RWPE2 (cell line): ENCODE measurements at places on chromosomes 4 and X.

GRCh38 chr4:85979276-85979675, 380.6 kb downstream of the MAPK10 start:
- DNase-seq: no peak

GRCh38 chrX:80004458-80004857, 10.1 kb upstream of the TBX22 start:
- DNase-seq: no peak

DNA sequence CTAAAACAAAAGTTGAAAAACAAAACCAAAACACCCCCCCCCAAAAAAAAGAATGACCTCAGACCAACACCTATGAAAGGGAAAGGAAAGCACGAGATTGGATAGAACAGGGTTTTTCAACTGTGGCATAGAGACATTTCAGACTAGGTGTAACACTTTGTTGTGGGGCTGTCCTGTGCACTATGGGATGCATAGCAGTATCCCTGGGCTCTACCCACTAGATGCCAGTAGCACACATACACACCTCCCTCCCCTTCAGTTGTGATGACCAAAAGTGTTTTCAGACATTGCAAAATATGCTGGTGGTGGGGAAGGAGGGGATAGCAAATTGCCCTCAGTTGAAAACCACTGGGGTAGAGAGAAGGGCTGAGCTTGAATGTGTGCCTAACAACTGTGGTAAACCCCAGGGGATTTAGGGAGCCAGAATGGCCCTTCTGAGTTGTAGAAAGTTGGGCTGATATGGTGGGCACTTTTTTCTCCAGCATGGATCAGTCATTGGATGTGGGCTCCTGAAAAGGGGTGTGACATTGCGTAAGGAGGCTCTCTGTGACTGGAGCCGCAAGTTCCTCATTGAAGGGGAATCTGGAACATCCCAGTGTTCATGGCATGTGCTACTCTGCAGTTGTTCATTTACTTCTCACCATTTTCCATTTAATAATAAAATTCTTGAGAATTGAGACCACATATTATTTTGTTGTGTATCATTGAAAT, 8.8 kb upstream of the GEMIN8 start:
- no peak for DNase-seq

DNA sequence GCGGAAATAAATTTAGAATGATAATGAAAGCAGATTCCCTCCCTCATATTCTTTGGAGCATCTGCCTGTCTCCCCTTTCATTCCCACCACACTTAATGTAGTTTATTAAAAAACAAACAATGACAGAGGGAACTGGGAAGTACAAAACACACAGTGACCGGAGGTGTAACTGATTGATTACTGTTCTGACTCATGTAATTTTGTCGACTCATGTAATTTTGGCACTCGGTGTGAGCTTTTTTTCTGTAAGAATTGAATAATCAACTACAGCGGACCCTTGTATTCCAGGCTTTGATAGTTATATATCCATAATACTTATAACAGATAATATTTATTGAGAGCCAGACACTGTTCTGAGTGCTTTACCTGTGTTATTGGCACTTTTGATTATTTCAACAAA, 110.4 kb downstream of the PALLD start:
- DNase-seq: no peak

DNA sequence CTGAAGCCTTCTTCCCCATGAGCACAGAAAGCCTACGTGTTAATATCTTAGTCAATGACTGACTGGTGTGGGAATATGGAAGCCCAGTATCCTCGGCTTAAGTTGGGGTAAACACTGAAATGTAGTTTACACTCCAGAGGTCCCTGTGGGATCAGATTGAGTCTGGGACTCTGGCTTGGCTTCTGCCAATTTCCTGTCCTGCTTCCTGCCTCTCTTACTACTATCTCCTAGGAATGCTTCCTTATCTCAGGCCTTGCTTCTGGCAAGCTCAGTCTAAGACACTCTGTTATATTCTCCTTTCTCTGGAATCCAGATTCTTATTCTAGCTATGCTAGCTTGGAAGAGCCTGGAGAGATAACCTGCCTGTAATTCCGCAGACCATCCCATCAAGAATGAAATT, 174.0 kb upstream of the LDB2 start:
- no peak for DNase-seq

- no peak for DNase-seq
Measured at GRCh38 chrX:78710171-78710570, 37.3 kb upstream of the LPAR4 start.

DNA sequence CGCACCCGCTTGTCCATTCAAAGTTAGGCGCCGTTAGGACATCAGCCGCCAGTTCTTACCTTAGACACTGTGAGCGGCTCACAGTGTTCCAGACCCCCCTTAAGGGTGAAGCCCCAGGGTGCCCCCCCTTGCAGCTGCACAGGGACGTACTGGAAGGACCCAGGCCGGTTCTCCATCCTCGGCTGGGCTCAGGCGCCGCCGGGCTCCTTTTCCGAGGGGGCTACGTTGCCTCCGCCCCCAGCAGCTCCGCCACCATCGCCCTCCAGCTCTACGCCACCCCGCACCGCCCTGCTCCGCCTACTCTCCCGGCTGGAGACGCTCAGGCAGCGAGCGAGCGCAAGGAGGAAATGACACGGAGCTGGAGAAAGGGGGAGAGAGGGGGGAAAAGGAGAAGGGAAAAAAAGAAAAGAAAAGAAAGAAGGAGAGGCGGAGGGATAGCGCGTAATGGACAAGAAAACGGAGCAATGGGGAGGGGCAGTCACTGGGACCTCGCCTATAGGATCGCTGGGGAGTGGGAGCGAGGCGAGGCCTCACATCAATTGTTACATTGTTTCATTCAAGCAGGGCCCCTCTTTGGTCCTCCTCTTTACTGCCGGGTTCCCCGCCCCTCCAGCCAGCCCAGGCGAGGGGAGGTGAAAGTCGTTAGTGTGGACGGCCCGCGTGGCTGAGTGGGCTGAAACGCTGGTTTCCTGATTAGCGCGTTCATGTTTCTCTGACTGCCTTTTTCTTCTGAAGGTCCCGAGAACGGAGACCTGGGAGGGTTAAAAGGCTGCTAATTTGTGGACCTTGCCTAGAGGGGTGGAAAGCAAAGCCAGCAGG, at the start of gene SHROOM4:
Gene SHROOM4 (minus strand): TSS at position 352 of the 819 bp plus-strand sequence. CDS start 176 bp downstream, at position 176.
- no peak for DNase-seq

- no peak for DNase-seq
Measured at GRCh38 chr4:87046121-87046551, 111.3 kb downstream of the AFF1 start.

DNA sequence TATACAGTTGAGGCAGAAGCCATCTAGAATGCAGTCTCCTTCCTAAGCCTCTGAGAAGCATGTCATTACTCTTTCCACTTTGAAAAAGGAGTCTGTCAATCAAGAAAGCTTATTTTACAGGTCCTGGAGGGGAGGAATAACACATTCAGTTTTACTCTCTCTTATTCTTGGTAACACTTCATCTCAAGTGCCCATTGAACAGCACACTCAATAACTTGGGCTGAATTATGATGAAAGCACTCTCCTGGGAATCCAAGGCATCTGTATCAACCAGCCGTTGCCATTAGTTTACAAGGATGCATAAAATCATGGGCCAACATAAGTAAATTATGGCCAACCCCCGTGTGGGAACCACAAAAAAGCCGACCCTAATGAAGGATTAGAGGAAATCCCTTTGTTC, 282.4 kb downstream of the C4orf33 start:
- DNase-seq: no peak

DNA sequence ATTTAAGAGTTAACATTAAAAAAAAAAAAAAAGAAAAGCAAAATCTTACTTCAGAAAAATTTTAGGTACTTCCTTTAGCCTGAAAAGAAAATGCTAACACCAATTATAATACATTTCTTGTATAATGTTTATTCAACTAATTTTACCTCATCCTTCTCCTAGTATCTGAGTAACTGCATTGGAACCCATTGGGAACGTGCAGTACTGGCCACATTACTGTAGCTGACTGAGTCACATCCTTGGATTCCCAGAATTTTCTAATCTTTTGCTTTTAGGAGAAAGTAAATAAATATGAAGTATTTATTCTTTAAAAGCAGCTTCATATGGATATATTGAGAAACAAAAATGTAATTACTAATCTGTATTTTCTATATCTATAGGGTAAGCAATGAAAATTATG, 82.6 kb upstream of the SLITRK2 start:
- DNase-seq: no peak

DNA sequence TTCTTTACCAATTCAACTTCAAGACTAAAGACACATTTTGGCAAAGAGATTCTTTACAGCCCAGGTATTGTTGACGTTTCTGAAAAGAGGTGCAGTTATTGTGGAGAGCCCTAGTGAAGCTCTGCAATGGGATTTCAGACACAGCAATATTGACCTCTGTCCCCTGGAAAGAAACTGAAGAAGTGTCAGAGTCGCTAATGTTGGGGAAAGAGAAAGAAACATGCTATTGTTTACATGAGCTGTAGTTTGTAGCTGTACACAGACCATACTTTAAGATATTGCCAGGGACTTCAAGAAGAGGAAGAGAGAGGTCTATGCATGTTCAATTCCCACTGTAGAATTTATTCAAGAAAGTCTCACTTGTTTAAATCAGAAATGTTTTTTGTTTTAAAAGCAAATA, 497.3 kb upstream of the BOD1L1 start:
- DNase-seq: no peak

DNA sequence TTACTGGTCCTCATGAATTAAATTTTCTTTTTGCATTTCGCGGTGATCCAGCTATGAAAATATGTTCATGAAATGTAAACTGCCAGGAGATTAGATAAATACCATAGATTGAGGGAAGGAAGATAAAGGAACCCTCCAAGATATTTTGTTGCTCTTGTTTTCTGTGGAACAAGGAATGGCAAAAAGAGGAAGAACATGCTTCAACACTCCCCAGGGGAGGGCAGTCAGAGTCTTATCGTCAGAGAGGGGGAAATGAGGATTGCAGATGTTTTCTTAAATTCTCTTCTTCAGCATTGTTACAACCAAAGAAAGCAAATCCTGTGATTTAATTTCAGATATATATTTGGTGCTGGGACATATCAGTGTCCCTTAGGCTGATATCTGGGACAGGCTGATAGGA, 9.5 kb upstream of the SFRP2 start:
- no peak for DNase-seq

DNA sequence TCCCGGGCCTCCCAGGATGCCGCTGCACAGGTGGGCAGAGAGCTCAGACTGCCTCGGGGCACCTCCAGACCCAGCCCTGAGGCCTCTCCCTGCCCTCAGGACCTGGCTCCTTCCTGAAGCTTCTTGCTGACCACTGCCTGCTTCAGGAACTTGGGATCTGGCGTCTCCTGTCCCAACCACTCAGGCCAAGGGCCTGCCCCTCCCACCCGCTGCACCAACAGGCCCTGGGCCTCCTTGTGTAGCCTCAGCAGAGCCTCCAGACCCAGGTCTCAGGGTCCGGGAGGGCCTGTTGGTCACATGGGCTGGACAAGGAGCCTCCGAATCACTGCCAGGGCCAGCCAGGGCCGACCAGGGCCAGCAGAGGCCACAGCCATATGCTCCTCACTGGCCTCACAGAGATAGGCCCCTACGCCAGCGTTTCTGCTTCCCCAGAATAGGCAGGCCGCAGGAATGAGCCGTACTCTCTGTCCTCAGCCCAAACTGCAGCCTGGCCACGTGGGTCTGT, 2.8 kb downstream of the MXD4 start:
- no peak for DNase-seq
